ENCODE measurements at places on chromosomes 2 and 18. TPM values are rescaled to one million over a fixed set of nuclear protein-coding genes. Genes with fewer than 3 reads are reported as not detected.

The KCNG2 gene
- total RNA-seq = not detected

The MGAT5 gene
- 10.9 TPM for total RNA-seq

DNA sequence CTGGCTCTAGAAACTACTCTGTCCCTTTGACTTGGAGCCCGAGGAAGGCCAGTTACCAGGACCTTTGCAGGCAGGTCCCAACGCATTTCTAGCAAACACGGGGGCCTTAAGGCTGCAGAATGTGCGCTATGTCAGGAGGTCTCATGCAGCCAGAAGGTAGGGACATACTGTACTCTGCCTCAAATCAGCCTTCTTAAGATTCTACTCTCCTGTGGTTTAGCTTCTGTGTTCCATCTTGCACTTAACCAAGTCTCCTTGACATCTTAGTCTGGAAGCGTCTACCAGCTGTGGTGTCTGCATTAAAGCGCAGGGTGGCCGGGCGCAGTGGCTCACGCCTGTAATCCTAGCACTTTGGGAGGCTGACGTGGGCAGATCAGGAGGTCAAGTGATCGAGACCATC lies 65.5 kb downstream of the STEAP3 start:
- no peaks in the 10 kb centered on the region for H3K36me3 ChIP-seq
- H3K27ac ChIP-seq = no peak overlapping the region
- H3K4me1 ChIP-seq = peaks cover 3% of the 10 kb centered on the region
- H3K4me3 ChIP-seq = no peak overlapping the region
- no peaks in the 10 kb centered on the region for H3K27me3 ChIP-seq
- DNase-seq = no peak

- H3K27ac ChIP-seq = peak overlapping the region; percentile 85
- H3K27me3 ChIP-seq = no peaks in the 10 kb centered on the region
- peak overlapping the region; percentile 76 for H3K4me3 ChIP-seq
- H3K36me3 ChIP-seq = no peaks in the 10 kb centered on the region
- H3K4me1 ChIP-seq = peaks cover 86% of the 10 kb centered on the region
- no peak for DNase-seq
Measured at GRCh38 chr2:224574423-224575084, 10.6 kb downstream of the CUL3 start.

Data from activated T-cell treated with anti-CD3 and anti-CD28 coated beads, Interleukin-2, amount 50 U/mL, for 72 hours (primary cell).